ENCODE measurements at places on chromosomes 3 and 15.
A peak's percentile ranks its signal among the peaks of the same experiment; 100 is the strongest.

GRCh38 chr3:71083726-71084131 lies 499.8 kb downstream of the FOXP1 start:
- DNase-seq = peak; percentile 67

DNA sequence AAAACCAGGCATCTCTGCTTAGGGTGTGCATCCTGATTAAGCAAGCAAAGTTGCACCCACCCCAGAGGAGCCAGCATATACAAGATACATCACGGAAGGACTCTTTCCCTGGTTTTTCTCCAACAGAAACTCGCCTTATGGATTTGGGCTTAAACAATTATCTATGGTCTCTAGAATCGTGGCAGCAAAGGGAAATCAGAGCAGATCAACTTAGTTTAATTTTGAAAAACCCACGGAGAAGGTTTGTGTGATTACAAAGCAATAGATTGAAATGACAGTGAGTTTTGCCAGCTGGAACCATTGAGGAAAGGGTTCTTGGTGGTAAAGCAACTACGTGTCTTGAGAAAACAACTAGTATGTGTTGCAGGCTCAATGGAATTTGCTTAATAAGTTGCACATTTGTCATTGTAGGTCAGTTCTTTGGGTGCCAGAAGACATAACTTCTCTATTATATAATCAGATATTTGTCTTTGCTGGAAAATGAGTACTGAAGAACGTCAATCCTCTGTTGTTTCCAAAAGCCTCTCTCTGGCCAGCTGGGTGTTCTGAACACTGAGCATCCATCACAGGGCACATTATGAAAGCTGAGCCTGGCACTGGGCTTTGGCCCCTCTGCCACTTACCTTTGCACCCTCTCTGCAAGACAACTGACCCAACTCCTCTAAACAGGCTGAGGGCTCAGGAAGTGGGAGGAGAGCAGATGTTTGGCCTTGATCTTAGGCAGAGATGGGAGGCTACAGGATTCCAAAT lies 75.7 kb upstream of the FBN1 start:
- DNase-seq = no peak

GRCh38 chr15:77497110-77497737 lies 76.5 kb downstream of the HMG20A start:
- no peak for DNase-seq

GRCh38 chr15:56273724-56274123 lies 30.0 kb upstream of the RFX7 start:
- no peak for DNase-seq

DNA sequence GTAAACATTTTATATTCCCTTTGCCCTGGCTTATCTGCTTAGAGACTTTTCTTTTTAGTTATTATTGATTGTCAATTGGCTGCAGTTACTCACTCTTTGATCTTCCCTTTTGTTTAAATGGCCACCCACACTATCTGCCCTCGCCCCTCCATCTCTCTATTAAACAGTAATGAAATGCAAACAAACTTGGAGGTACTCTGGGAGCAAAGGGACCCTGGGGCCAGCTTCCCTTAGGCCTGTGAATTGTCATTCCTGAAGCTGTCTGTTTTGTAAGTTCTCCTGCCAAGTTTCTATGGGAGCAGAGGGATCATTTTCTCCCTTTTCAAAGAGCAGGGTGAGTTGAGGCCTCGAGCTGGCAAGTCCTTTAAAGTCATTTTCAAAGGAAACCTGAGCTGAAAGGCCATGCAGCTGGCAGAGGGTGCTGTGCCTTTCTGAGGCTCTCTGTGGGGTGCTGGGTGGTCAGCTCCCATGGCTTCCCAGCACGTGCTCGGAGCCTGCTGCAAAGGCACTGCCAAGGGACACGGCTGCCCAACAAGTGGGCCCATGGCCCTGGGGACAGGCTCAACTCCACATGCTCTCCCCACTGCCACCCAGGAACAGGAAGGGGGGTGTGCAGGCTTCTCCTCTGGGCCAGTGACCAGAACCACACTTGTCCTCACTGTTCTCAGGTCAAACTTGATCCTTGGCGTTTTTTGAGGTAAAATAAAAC lies 17.4 kb upstream of the RTP2 start:
- no peak for DNase-seq

GRCh38 chr15:80878867-80879250 lies 99.7 kb downstream of the CEMIP start:
- no peak for DNase-seq

- no peak for DNase-seq
Measured at GRCh38 chr15:43266834-43267233, at the start of gene TGM5. Gene TGM5 (minus strand): TSS chr15:43266928. CDS start chr15:43266849, 79 bp downstream.

DNA sequence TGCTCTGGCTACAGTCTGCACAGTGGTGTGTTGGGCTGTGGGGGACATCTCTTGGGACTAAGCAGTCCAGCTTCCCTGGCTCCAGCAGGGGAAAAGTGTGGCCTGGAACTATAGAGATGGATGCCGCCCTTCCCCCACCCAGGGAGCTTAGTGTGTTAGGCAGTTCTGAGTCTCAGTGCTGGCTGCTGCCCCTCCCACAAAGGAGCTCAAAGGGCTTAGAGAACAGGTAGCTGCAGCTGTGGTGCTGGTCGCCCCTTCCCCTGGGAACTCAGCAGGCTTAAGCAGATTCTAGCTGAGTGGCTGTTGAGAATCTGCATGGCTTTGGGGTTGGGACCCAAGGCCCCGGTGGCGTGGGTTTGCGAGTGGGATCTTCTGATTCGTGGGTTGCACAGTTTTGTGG lies 190.8 kb downstream of the PDCD6IP start:
- DNase-seq = no peak

GRCh38 chr15:70513819-70514218 lies 249.5 kb downstream of the UACA start:
- no peak for DNase-seq

- DNase-seq = no peak
Measured at GRCh38 chr15:69604072-69604411, 151.4 kb downstream of the RPLP1 start.

DNA sequence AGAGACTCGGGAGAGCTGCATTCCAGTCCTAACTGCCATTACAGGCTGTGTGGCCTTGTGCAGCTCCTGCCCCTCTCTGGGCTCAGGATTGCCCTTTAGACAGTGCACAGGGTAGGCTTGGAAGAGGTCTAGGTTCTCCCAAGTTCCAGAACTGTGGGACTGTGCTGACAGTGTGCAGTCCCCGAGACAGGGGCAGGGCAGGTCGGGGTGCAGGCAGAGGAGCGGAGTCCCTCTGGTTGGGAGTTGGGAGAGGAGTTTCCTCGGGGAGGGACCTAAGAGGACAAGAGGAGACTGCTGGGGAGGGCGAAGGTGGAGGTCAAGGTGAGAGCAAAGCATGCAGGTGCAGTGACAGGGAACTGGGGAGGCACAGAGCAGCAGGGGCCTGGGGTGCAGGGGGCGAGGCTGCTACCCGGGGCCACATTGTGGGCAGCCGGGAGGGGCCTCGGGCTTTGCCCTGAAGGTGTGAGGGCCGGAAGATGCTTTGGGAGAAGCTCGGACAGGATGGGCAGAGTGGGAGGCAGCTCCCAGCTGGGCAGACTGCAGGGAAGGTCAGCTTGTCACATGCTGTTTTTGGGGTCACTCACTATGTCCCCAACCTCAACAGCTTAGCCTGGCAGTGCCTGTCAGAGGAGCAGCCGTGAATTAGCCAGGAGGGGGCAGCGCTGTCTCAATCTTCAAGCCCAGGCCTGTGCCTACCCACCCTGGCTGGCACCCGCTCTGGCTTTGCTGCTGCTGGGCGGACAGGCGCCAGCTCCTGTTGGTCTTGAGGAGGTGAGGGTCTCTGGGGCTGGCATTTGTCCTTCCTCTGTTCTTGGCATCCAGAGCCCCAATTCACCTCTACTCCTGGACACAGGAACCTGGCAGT lies 15.4 kb upstream of the CSPG4 start:
- peak; percentile 75 for DNase-seq

Data from stimulated activated CD4-positive, alpha-beta T cell treated with anti-CD3 and anti-CD28 coated beads, Interleukin-4, amount 100 ng/mL, for 24 hours (primary cell).